NCI-H1105 treated with DMSO at 0.1 percent for 48 hours (cell line): ENCODE measurements at places on chromosomes 3 and 15.

DNA sequence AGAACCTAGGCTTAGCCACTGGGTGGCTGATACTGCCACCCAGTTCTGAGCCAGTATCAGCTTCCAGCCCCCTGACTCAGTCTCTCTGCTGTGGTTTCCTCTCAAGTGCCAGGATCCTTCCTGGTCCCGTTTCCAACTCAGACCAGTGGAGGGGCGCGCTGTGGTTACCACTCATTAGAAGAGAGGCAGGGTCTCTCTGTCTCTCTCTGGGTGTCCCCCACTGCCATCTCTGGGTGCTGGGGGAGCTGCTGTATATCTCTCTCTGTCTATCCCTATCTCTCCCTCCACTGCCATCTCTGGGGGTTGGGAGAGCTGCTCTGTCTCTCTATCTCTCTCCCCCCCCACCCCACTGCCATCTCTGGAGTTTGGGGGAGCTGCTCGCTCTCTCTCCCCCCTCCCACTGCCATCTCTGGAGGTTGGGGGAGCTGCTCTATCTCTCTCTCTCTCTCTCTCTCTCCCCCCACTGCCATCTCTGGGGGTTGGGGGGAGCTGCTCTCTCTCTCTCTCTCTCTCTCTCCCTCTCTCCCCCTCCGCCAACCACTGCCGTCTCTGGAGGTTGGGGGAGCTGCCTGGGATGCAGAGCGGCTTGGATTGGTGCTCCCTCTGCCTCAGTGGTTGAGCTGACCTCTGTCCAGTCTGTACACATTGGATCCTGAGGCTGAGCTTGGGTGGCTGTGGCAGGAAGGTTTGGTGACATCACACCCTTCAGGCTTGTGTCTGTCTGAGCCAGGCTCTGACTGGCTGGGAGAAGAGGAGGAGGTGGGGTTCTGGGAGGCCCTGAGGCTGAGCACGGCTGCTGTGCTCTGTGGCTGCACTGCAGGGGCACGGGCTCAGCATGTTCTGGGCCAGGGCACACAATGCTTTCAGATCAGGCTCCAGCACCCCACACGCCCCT lies 98.9 kb downstream of the APBA2 start:
- no peak for DNase-seq

GRCh38 chr3:66276705-66277274 lies 56.0 kb downstream of the SLC25A26 start:
- peak; percentile 42 for DNase-seq

GRCh38 chr3:106263546-106263945 lies 394.7 kb upstream of the CBLB start:
- no peak for DNase-seq

- DNase-seq = no peak
These were observed 98.0 kb upstream of the LIMD1 start for GRCh38 chr3:45496555-45496954.

DNA sequence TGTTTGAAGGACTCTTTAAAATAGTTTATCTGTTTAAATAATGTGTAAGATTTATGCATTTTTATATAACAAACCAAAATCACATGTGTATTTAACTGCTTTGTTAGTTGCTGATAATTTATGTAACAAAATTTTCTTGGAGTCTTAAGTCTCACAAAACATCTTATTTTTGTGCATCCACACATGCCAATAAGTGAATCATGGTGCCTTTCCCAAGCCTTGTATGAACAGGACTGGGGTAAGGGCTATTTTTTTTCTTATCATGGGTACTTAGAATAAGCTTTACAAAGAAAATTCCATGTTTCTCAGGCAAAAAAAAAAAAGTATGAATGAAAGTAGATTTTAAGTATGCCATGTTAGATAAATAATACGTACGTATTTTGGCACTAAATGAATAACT lies 132.9 kb upstream of the LRRFIP2 start:
- no peak for DNase-seq

- peak; percentile 39 for DNase-seq
These were observed 357.7 kb downstream of the CLSTN2 start for GRCh38 chr3:140292684-140293083.

DNA sequence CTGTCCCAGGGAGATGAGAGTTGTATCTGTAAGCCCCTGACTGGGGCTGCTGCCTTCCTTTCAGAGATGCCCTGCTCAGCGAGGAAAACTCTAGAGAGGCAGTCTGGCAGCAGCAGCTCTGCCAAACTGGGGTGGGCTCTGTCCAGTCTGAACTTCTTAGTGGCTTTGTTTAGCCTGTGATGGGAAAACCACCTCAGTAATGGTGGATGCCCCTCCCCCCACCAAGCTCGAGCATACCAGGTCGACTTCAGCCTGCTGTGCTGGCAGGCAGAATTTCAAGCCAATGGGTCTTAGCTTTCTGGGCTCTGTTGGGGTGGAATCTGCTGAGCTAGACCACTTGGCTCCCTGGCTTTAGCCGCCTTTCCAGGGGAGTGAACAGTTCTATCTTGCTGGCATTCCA lies 218.3 kb downstream of the TUSC7 start:
- no peak for DNase-seq

DNA sequence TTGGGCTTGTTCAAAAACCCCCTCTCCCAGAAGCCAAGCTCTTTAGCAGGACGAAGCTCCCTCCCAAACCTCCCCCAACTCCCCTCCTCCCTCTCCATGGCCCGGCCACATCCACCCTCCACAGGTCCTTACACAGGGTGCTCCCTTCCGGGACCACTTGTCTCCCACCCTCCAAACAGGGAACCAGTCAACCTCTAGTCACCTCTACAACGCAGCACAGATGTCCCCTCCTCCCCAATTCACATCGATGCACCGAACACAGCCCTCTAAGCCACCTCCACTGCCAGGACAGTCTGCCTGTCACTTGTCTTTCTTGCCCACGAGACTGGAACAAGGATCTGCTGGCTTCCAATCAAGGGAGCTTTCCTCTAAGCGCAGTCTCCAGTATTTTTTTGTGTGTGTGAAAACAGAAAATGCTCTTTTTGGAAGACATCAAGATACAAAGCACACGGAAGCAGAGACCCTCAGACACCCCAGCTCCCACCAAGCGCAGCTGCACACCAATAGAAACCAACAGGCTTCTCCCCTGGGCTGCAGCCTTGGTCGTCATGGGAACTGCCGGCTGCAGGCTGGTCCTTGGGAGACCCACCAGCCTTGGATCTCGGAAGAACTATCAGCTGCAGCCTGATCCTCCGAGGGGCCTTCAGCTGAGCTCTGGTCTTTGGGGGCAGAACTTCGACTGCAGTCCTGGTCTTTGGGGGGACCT lies 26.5 kb downstream of the IQSEC1 start:
- DNase-seq = no peak

- no peak for DNase-seq
These were observed 781.8 kb downstream of the CADM2 start for GRCh38 chr3:85740561-85740960.

DNA sequence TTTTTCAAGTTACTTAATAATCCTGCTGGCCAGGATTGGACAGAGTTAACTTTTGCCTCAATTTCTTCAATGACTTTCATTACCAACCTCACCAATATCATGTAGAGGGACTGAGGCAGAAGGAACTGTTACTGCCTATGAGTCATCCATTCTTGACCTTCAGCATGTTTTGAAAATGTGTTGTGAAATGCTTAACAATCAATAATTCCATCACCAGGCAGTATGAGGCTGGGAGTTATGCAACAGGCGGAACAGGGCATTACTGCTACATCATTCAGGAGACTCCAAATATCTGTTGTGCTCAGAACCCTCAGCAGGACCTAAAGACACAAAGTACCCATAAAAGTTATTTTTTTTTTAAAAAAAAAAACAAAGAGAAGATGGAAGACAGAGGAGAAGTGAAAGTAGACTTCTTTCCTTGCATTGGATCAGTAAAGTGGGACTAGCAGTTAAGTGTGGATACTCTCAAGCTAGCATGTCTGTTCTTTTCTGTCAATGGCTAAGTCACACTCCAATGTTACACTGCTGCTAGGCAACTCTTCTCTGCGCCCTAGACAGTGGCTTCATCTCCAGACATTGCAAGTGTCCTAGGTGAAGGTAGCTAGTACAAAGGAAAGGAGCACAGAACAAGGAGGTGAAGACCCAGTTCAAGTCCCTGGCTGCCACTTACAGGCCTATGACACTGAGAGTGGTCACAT lies 184.9 kb upstream of the LPP start:
- no peak for DNase-seq

DNA sequence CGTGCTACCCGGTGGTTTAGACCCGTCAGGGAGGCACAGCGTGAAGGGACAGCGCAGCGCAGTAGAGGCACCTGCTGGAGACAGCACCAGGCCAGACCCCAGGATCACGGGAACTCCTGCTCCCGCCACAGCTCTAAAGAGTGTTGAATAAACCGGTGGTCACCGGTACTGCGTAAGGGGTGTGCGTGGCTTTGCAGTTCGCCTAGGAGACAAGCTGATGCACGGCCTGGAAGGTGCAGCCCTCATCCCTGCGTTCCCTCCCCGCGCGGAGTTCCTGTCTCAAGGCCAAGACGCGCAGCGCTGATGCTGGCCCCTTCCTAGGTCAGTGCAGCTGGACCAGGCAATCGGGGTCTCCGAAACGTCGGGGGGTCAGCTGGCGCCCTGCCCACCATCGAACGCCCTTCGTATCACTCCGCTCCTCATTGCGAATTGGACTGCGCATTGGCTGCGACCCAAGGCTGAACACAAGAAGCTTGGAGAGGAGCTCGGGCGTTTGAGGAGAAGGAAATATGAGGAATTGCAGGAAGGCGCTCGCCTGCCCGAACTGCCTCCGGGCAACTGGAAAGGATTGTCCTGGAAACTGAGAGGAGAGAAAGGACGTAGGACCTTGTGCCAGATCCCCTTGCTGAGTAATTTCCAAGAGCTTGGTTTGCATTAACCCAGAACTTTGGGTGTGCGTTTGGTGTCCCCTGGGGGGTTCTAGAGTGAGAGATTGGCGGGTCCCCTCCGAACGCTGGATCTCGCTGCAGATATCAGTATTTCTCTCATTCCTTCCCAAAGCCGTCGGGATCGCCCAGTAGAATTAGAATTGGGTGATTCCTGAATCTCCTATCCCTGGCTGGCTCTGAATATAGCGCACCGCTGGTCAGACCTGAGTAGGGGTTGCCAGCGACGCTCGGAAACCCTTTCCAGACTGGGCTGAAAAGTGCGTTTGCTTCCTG lies 2.3 kb upstream of the SOX14 start:
- DNase-seq = no peak

- no peak for DNase-seq
These were observed 33.4 kb downstream of the RAP2B start for GRCh38 chr3:153195349-153195879.

DNA sequence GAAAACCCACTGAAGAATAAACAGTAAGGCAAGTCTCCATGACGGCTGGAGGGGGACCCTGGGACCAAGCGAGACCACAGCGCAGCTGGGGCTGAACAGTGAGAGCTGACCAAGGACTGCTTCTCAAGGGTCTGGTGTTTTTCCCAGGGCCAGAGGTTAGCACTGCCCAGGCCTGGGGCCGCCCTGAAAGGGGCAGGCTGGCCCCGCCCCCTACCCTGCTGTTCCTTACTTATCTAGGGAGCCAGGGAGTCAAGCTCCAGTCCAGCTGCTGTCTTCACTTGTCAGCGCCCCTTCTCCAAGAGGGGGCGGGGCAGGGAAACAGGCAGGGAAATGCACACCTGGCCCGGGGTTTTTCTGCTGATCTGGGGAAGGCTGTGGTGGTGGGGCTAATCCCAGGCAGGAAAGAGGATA lies 51.6 kb upstream of the HACD2 start:
- DNase-seq = no peak

DNA sequence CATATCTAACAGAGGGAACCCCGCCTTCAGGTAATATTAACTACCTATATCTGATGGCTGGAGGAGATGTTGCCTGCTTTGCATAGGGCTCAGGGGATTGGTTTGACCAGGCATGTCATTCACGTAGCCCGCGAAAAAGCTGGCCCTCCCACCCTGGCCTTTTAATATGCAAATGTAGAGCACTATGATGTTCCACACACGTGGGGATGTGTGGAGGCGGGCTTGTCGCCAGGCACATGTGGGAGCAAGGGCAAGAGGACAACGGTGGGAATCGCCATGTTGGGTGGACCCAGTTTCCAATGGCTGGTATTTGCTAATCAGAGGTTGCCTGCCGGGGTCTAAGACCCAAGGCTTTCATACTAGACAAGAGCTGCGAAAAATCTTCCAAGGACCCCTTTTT lies 469.8 kb downstream of the ZPLD1 start:
- no peak for DNase-seq

- DNase-seq = no peak
These were observed 6.7 kb downstream of the COLQ start for GRCh38 chr3:15514663-15515340.

DNA sequence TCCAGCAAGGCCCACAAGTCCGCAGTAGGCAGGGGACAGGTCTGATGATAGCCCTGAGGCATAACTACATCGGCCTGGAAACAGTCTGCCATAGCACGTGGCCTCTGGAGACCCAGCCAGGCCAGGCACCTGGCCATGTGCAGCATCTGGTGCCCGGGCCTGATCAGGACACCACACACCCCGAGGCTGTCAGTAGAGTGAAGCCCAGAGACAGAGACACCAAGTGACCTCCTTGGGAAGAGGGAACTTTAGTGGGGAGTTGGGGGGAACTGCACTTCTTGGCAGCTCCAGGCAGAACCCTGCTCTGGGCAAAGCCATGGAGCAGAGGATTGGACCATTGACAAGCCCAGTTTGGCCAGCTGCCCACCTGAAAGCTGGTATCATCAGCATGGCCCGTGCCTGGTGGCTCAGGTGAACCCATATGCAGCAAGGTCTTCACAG lies 1.2 kb downstream of the SHISA5 start:
- no peak for DNase-seq

GRCh38 chr3:162558016-162558415 lies 1061.4 kb downstream of the OTOL1 start:
- DNase-seq = no peak

DNA sequence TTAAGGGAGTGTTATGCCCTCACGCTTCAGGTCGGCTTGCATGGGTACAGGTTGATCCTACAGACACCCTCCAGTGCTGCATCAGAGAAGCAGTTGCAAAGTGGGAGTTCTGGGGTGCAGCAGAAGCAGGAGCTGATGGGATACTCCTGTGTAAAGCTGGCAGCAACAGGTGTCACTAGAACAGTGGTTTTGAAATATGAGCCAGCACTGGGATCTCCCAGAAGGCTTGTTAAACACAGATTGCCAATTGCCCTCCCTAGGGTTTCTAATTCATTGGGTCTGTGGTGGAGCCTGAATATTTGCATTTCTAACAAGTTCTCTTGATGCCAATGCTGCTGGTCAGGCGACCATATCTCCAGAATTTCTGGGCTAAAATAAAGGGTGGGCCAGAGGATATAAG lies 350.4 kb downstream of the CLSTN2 start:
- peak; percentile 16 for DNase-seq

GRCh38 chr3:17052363-17052762 lies 167.6 kb downstream of the PLCL2 start:
- no peak for DNase-seq

GRCh38 chr15:95106801-95107200 lies 875.4 kb downstream of the MCTP2 start:
- DNase-seq = no peak
